ENCODE measurements at places on chromosomes 11 and 22.

DNA sequence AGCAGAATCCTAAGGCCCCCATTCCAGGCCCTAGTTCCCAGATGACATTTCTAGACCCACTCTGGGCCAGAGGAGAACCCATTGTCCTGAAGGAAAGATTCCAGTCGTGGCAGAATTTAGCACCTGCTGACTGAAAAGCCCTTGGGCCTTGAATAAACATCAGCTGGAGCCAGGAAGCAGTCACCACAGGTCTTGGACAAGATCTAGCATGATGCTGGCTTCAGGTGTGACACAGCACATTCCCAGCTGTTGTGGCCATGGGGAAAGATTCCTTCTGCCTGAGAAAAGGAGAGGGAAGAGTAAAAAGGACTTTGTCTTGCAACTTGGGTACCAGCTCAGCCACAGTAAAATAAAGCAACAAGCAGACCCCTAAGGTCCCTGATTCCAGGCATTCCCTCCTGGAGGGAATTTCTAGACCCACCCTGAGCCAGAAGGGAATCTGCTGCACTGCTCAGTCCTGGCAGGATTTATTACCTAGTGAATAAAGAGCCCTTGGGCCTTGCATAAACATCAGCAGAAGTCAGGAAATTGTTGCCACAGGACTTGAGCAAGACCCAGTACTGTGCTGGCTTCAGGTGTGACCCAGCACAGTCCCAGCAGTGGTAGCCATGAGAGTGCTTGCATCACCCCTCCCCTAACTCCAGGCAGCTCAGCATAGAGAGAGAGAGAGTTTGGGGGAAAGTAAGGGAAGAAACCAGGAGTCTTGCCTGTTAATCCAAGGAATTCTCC is 42.5 kb upstream of the PAMR1 start:
- DNase-seq, result no peak

DNA sequence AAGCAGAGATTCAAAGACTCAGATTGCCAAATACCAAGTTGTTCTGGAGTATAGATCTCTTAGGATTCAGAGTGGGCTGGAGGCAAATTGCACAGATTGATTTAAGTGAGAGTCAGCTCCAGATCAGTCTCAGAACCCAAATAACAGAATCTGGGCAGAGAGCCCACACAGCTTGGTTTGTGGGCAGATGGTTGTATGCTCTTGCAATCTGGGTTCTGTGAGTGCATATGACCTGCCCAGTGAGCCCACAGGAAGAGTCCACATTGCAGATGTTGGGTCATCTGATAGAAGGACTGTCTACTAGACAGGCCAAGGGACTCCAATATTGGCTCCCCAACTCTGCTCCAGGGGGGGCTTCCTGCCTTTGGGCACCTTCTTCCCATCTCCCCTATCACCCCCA is 65.9 kb downstream of the ADAMTS15 start:
- DNase-seq, result no peak

DNA sequence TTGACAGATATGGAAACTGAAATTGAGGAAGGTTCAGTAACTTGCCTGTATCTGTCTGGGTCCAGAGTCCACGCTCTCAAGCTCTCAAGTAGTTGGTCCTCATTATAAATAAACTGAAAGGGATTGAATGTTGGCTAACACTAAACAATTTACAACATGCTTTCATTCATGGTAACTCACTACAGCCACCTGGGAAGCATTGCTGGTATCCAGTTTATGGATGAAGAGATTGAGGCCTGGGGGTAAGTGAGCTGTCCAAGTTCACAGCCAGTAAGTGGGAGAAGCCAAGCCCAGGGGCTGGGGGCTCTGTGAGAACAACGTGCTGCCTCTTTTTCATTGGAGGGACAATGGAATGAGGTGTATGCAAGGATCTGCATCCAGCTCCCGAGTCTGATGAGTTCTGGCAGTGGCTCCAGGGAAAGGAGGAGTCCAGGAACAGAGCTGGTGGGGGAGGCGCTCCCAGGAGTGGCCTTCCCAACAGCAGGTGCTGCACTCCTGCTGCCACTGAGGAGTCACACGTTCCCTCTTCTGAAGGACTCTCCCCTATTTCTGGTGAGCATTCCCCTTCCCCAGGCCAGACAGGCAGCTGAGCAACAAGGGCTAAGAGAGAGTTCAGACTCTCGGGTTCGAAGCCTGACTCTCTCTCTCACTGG is 175.8 kb downstream of the CSNK2A3 start:
- DNase-seq, result no peak

DNA sequence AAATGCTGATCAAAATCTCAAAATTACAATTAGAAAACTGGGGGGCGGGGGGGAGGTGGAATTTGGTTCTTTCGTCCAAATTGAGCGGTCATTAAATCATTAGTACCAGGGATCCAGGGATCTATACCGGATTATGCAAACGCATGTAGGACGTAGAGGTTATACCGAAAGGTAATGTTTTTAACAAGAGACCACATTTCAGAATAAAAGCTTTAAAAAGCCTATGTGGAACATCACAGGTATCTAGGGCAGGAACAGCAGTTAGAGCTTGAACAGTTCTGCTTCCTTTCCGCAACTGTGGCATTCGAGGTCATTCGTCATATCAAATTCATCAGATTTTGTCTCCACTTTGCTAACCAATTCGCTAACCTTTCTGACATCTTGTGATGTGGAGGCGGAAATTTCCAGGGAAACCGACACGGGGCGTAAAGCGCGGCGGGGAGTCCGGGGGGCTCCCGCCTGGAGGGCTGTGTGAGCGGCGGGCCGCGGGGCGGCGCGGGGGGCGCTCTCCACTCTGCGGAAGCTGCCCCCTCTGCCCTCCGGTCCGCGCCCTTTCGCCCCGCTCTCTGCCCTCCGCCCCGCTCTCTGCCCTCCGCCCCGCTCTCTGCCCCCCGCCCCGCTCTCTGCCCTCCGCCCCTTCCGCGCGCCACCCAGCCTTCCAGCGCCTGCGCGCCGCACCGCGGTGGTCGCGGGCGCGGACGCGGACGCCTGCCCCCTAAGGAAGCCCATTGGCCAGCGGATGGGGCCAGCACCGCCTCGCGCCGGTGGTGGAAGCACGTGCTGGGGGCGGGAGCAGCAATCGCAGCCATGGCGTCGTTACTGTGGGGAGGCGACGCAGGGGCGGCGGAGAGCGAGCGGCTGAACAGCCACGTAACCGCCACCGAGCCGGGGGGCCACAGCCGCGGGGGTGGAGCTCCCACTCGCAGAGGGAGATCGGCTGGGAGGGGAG is at the start of gene DDX25:
Gene DDX25, plus strand, starts transcription at position 798 of the 949 bp plus-strand sequence. Its CDS starts 10 bp downstream, at position 808.
- no peak for DNase-seq
